OCI-M1 (cell line): ENCODE measurements at places on chromosomes 16 and 17.
A peak's percentile ranks its signal among the peaks of the same experiment; 100 is the strongest.

DNA sequence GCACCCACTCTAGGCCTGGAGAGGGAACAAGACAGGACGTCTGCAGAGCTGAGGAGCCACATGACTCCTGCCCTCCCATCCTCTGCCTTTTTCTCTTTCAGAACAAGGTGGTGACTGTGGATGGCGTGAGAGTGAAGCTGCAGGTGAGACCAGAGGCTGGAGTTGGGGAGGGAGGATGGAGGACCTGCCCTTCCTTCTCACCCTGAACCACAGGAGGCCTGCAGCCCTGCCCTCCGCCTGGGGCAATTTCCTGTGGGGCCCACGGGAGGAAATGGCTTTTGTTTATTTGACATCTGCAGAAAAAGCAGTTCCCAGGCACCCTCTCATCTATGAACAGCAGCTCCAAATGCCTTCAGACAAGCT, 5.1 kb downstream of the RAB37 start:
- DNase-seq = no peak

GRCh38 chr16:69501956-69502745, 63.6 kb upstream of the NFAT5 start:
- peak; percentile 29 for DNase-seq

- peak; percentile 6 for DNase-seq
Observed at GRCh38 chr16:61813339-61813738, 222.9 kb downstream of the CDH8 start.

DNA sequence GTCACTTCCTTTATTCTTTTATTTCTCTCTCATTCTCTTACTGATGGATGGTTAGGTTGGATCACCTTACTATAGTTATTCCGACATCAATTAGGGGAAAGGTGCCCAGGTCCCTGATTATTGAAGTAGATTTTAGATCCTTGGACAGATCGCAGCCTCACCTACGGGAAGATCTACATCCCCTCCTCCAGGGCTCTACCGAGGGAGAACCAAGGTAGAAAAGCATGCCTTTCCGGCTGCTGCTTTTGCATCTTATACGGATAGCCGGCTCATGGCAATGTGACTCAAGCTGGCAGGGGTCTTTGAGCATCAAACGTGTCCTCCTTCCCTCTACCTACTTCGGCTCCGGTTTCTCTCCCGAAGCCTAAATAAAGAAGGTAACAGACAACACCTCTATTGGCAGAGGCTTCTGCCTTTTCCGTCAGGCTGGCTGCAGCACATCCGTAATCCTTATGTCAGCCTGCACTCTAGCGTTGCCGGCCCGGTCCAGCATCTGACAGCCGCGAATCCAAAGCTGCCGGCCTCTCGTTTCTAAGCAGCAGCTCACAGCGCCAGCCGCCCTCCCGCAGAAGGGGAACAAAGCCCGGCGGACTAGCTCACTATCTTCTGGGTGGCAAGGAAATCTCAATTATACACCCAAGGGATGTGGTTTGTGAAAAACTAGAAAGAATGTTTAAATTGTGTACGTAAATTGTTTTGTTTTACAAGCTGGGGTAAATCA, 46.9 kb downstream of the IRX6 start:
- DNase-seq = peak; percentile 64

- DNase-seq = peak; percentile 50
Observed at GRCh38 chr16:58393138-58393504, 850 bp downstream of the GINS3 start.

DNA sequence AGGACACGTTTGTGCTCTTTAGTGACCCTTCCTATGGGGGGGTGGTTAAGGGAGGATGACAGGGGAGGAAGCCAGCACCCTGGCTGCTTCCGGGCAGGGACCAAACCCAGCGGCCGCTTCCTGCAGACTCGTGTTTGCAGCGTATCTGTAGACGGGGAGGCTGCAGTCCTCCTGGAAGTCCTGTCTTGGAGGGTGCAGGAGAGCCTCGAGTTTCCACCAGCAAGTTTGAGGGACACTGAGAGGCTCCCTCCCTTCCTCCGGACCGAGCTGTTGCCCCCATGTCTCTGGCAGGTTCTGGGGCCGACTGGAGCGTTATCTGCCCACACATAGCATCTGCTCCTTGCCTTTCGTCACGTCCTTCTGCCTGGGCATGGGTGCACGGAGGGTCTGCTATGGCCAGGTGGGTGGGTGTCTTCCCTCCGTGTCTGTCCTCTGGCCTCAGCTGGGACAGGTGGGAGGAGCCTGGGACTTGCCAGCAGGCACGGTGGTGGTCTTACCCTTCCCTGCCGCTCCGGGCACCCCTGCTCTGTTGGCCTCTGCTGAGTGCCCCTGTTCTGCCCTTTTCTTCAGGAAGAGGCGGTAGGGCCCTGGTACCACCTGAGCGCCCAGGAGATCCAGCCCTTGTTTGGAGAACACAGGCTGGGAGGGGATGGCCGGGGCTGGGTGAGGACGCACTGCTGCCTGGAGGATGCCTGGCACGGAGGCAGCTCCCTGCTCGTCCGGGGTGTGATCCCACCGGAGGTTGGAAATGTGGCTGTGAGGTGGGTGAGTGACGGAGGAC, 8.8 kb downstream of the ENGASE start:
- no peak for DNase-seq

DNA sequence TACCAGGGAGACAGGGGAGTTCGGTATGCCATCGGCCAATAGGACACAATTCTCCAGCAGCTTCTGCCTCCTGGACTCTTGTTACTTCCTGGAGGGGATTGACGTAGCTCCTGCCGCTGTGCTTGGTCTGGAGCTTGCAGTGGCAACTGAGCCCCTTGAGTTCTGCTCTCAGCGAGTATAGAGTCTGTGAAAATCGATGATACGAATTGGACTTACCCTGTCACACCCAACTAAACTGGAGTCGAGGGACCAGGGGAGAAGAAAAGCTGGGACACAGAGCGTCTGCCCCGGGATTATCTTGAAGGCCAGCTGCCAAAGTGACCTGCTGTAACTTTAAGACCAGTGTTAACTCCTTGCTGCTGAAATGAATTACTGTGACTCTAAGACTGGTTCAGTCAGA, 22.2 kb downstream of the SEC14L1 start:
- DNase-seq = no peak

DNA sequence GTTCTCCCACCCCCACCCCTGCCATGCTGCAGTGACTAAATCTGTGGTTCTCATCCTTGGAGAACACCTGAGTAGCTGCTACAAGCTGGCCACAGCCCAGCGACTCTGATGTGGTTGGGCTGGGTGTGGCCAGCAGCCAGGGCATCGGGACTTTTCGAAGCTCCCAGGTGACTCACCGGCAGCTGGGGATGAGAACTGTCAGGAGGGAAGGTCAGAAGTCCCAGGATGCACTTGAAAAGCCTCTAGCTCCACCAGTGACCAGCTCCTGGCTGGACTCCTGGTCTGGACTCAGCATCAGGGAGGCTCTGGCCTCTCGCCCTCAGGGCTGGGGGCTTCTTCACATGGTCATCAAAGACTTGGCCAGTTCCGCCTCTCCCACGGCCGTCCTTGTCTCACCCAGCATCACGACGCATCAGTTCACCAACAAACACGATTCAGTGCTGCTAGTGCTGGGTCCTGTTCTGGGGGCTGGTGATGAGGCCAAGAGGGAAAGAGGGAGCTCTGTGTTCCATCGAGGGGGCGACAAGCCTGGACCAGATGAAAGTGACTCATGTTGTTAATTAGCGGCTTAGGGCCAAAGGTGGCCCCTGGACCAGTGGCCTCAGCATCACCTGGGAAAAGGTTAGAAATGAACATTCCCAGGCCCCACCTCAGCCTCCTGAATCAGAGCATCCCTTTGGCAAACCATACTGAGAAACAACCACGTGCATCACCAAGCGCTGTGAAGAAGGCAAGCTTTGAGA, 3.9 kb upstream of the C17orf99 start:
- no peak for DNase-seq

GRCh38 chr16:83931556-83931955, 21.5 kb upstream of the OSGIN1 start:
- no peak for DNase-seq

GRCh38 chr16:24509536-24509935, 29.8 kb upstream of the RBBP6 start:
- no peak for DNase-seq

GRCh38 chr17:70157151-70157550, 12.2 kb upstream of the KCNJ2 start:
- no peak for DNase-seq

- no peak for DNase-seq
Observed at GRCh38 chr17:73201215-73202069, 8.6 kb downstream of the COG1 start.

DNA sequence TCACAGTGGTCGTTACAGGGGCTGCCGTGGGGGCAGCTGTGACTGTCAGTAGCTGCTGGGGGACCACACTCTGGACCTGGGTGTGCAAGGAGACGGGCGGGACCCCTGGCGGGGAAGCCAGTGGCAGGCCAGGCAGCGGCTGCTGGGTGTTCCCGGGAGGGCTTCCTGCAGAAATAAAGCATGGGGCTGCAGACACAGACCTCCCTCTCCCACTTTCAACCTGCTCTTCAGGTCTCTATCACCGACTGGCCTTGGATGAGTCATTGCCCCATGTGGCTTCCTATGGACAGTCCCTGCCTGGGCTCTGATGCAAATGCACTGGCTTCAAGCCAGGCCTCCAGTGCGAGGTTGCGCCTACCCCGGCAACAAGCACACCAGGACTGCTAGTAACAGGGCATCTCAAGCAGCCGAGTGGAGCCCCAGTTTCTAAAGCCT, 17.2 kb downstream of the SREBF1 start:
- DNase-seq = peak; percentile 51

DNA sequence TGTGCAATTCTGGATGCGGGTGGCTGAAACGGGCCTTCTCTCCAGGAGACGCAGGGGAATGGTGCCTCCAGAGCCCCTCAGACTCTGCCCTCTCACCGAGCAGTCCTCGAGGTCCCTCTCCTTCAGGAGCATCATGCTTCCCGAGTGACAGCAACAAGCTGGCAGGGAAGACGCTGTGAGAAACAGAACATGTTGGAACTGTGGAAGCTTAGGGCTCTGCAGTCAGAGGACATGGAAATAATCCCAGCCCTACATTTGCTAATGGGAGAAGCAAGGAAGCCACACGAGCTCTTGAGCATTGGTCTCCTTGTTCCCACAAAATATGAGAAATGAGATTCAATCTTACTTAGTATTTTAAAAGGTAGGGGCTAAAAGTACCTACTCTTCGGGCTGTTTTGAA, 115.0 kb downstream of the DYNLRB2 start:
- no peak for DNase-seq

- no peak for DNase-seq
Observed at GRCh38 chr16:13767215-13767614, 152.7 kb upstream of the ERCC4 start.

DNA sequence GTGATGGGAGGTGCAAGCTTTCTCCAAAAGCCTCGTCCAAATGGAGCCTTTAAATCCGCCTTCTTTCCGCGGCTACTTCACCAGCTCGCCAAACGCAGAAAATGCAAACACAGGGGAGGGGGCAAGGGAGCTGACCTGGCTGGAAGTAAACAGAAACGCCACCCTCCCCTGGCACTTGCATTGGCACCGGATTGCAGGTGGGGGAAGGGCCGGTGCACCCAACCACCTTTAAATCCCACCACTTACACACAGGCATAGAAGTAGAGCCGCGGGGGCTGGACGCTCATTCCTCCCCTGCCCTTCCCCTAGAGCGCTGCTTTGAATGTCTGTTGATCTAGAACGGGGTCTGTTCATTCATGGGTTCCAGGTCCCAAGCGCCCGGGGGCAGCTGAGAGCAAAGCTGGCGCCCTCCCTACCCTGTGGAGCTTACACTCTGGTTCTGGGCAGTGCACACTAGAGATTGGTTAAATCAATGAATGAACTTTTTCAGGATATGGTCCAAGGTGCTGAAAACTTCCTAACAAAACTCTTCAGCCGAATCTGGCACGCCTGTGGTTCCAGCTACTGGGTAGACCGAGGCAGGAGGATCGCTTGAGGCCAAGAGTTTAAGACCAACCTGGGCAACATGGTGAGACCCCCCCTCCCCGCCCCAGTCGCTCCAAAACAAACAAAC, 920 bp upstream of the ZCCHC14 start:
- DNase-seq = no peak

- no peak for DNase-seq
Observed at GRCh38 chr16:23741675-23742303, 13.0 kb upstream of the CHP2 start.
